Stimulated activated CD4-positive, alpha-beta T cell treated with anti-CD3 and anti-CD28 coated beads, TNF-alpha, amount 100 ng/mL, for 1 hour (primary cell): ENCODE measurements at places on chromosomes 1 and 21.

DNA sequence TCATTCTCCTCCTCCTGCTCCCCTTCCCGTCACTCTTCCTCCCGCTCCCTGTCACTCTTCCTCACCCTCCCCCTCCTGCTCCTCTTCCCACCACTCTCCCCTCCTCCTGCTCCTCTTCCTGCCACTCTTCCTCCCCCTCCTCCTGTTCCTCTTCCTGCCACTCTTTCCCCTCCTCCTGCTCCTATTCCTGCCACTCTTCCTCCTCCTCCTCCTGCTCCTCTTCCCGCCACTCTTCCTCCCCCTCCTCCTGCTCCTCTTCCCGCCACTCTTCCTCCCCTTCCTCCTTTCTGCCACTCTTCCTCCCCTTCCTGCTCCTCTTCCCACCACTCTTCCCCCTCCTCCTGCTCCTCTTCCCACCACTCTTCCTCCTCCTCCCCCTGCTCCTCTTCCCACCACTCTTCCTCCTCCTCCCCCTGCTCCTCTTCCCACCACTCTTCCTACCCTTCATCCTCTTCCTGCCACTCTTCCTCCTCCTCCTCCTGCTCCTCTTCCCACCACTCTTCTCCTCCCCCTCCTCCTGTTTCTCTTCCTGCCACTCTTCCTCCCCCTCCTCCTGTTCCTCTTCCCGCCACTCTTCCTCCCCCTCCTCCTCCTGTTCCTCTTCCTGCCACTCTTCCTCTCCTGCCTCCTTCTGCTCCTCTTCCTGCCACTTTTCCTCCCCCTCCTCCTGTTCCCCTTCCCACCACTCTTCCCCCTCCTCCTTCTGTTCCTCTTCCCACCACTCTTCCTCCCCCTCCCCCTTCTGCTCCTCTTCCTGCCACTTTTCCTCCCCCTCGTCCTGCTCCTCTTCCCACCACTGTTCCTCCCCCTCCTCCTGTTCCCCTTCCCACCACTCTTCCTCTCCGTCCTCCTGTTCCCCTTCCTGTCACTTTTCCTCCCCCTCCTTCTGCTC is 28.7 kb upstream of the ARTN start:
- no peak for DNase-seq

DNA sequence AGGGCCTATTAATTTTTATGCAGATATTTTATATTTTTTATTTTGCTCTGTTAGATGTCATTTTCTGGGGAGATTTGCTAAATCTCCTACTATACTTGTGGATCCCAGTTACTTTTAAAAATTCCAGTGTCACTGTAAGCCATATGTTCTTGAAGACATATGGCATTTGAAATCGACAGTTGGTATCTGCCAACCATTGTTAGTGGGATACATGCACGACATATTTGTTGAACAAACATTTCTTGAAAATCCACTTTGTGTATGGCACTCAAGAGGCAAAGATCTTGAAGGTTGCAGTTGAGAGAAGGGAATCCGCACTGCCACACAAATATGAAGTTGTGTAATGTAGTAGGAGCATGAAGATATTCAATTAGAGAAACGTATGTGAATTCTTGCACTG is 287.7 kb downstream of the HHAT start:
- DNase-seq, result no peak

DNA sequence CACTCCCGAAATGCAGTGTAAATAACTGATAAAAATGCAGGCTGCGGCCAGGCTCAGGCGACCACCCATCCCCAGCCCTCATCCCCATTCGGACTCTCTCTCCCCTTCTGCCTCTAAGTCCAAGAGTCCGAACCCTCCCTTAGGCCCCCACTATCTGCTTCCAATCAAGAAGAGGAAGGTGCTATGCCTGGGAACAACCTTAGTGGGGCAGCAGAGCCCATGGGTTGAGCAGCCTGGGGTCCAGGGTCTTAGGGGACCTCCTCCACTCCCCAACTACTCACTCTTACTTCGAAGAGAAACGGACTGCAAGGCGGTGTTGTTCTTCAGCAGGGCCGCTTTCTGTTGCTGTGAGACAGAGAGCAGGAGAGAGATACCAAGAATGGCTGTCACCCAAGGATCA is 12.2 kb downstream of the ARHGEF2 start:
- no peak for DNase-seq

GRCh38 chr1:95124342-95124741 is 7.2 kb downstream of the TLCD4 start:
- DNase-seq, result no peak

DNA sequence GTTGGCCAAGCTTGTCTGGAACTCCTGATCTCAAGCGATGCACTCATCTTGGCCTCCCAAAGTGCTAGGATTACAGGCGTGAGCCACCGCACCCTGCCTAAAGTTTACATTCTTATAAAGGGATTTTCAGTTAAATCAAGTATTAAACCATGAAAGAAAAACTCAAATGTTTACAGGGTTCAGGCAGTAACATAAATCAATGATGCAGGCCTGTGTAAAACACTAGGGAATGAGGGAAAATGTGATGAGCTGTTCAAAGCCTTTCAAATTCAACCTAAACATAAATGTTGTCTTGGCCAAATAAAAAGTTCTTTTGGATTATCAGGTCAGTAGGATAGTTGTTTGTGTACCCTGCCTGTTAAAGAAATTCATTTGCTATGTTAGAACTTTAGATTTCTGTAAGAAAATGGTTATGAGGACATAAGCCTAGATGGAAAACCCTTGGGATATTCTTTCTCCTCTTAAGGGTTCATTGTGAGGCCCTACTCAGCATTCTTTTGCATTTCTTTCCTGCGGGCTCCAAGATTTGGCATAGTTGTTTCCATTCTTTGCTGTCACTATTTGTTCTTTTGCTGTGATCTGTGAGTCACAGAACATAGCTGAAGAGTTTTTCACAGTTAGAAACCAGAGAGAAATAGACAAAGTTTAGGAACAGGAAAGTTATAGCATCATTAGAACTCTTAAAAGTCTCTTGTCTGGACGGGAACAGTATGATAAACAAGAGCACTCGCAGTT is 8.9 kb upstream of the ZRANB2 start:
- DNase-seq, result no peak

- no peak for DNase-seq
Measured at GRCh38 chr1:245615001-245615400, 460.2 kb downstream of the KIF26B start.

- peak; percentile 25 for DNase-seq
Measured at GRCh38 chr1:225882694-225883615, 775 bp upstream of the TMEM63A start.

GRCh38 chr1:153640861-153641260 is 7.0 kb downstream of the CHTOP start:
- no peak for DNase-seq

- DNase-seq, result no peak
Measured at GRCh38 chr1:1889847-1890505, 911 bp downstream of the GNB1 start.

DNA sequence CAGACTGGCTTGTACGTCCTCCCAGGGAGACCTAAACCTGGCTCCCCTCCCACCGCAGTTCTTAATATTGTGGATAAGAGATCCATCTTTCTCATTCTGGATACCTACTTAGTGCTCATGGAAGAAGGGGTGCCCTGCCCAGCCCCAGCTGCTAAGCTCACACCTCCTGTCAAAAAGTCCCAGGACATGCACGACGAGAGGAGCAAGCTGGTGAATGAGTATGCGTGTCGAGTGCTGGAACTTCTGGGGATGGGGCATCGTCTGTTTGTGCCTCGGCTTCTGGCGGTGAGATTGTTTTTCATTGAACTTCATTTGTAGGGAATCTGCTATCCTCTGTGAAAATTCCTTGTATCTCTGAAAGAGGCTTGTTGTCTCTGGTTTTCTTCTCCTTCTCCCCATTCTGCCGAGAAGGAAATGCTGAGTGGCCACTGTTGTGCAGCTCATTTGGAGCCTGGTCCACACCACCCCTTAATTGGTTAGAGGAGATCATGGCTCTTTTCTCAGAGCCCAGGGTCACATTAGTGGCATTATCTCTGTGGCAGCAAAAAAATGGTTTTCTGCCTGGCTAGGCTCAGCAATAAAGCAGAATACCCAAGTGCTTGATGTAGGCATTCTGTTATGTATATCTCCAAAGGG is 199.4 kb upstream of the CACYBP start:
- no peak for DNase-seq

GRCh38 chr1:212107481-212107880 is 71.9 kb downstream of the DTL start:
- DNase-seq, result no peak

DNA sequence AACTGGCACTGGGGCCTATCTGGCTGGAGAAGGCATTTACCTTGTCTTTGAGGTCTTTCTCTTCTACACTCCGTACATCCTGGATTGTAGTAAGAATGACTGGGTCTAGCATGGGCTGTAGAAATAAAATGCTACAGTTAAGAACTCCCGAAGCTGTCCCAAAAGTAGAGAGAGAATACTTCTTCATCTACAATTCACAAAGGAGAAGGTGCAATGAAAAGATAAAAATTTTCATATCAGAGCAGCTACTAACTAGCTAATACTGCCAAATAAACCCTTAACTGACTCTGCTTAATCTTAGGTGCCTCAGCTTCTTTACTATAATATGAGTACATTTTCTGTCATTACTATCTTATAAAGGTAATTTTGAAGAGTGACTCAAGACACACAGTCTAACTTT is 55.6 kb downstream of the USP24 start:
- no peak for DNase-seq

DNA sequence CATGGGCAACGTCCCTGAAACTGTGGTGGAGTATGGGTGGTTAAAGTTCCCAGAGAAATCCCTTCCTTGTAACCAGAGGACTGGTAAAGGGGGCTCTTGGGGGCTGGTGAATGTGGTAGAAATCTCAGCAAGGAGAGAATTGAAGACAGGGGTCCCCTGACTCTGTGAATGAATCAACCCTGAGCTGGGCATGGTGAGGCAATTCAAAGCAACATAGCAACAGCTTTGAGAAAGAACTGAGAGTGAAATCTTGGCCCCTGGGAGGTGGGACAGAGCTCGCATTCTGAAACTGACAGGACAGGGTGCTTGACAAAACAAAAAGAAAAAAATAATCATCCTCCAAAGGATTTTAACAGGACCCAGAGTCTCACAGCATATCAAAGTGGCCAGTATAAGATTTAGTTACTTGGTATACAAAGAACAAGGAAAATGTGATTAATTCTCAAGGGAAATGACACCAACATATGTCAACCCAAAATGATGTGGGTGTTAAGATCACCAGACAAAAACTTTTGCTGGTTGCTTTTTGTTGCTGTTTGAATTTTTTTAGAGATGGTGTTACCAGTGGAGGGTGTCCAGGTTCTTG is 11.7 kb upstream of the SUMO3 start:
- DNase-seq, result no peak

DNA sequence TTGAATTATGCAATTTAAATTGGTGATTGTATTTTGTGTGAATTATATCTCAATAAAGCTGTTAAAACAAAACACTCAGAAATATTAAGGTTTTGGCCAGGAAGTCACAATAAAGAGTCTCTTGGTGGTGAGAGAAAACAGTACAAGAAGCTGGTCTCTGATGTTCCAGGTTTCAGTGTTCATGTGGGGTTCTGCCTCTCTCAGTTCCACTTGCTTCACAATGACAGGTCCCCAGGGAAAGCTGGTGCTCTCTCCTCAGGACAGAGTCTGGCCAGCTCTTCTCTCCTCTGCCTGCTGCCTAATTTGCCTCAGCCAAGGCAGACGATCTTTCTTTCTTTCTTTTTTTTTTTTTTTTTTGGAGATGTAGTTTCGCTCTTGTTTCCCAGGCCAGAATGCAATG is 342.9 kb upstream of the PLXNA2 start:
- DNase-seq, result no peak

- DNase-seq, result no peak
Measured at GRCh38 chr1:197213193-197213592, 54.9 kb upstream of the CRB1 start.

GRCh38 chr1:188817814-188818213 is 1659.8 kb downstream of the BRINP3 start:
- no peak for DNase-seq

GRCh38 chr1:111903871-111904449 is 85.5 kb downstream of the KCND3 start:
- DNase-seq, result no peak

DNA sequence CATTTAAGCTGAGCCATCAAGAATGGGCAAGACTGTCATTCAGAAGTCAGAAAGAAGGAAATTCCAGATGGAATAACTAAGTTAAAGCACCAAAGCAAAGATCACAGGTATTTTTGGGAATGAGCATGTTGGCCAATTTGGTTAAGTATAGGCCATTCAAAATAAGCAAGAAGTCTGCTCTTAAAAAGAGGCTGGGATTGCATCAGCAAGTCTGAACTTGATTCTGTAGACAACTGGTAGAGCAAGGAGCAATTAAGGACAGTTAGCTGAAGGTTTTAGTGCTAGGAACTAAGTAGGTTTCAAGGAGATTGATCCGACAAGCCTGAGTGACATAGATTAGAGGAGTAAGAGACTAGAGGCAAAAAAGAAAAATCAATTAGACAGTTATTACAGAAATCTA is 8.4 kb downstream of the ANKRD45 start:
- no peak for DNase-seq

DNA sequence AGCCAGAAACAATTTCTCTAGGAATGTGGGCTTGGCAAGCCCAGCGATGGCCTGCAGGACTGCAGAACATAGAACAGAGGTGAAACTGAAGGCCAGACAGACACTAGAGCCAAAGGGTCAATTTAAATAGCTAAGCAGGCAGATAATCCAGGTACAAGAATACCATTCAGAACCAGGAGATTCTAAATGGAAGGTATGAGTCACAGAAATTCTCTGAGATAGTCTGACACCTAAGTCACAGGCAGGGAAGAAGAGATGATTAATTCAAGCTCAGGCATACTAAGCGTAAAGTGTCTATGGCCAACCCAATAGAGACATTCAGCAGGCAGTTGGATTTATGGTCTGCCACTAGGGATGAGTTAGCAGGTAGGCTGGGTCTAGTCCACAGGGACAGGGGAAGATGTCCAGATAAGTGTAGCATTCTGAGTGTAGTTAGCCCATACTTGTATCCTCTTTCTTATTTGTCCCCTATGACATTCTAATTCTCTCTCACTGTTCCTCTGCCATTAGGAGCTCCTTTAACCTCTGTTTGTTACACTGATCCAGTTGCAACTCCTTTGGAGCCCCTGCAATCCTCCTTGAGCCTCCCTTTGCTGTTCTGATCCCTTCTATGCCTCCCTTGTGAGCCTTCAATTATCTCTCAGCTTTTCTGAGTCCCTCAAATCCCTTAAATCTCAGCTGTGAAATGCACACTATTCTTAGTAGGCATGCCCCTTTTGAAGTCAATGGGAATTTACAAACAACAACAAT is 383.8 kb downstream of the LMO4 start:
- no peak for DNase-seq

DNA sequence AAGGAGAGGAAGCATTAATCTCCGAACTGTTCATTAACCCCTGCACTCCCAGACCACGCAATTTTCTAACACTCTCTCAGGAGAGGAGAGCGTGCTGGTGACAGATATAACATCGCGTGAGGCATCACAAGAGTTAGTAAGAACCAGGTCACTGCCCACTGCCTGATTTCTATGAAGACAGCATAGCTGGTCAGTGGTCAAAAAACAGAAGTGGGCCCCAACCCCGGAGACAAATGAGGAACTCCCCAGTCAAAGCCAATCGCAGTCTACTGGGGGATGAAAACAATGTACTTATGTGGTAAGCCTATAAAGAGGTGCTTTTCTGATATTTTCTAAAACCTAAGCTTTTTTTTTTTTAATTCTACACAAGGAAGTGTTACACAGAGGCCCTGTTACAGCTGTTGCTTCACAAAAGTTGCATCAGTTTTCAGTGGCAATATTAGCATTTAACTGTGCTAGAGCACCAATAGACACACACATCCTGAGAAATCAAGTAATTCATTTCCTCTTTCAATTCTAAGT is 231.8 kb upstream of the IRF2BP2 start:
- DNase-seq, result no peak

- DNase-seq, result no peak
Measured at GRCh38 chr1:39701049-39701439, 9.8 kb upstream of the HPCAL4 start.

GRCh38 chr1:79741720-79742421 is 735.3 kb upstream of the ADGRL4 start:
- DNase-seq, result no peak
